Left lung (tissue), 14 donors: ENCODE measurements at places on chromosomes 1 and 21. TPM values are rescaled to one million over a fixed set of nuclear protein-coding genes. Genes with fewer than 3 reads are reported as not detected.

Gene KRTAP12-3
- not detected for total RNA-seq

Gene SPATA1
- total RNA-seq: 1.3 TPM

Gene IVNS1ABP
- total RNA-seq: 134 TPM

Gene KCNJ15
- total RNA-seq: 87.3 TPM

Gene CA6
- total RNA-seq: not detected

Gene ADGRL4
- 11.8 TPM for total RNA-seq

Gene PLA2G4A
- 10.5 TPM for total RNA-seq

Gene OR10Z1
- not detected for total RNA-seq

Gene GPR3
- total RNA-seq: 0.16 TPM

Gene RNF186
- total RNA-seq: not detected

Gene C1orf35
- 13.2 TPM for total RNA-seq

Gene TFAP2E
- total RNA-seq: 1.8 TPM

Gene GJA8
- total RNA-seq: not detected

Gene GSTM1
- 24.9 TPM for total RNA-seq
